ENCODE measurements at places on chromosomes 2 and 18.

DNA sequence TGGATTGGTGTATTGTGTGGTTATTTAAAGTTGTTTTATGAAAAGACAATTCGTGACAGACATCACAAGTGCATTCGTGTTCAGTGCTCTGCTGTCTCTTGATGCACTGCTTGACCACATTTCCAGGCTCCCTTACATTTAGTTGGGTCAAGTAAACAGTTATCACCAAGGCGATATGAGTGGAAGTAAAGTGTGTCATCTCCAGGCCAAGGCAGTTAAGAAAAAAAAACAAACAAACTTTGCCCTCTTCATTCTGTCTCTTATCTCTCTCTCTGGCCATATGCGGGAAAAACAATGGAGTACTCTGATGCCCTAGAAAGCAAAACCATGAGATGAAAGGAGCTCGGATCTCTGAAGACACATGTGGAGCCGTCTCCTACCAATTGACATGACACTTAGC is 131.1 kb downstream of the DSEL start:
- DNase-seq: no peak

DNA sequence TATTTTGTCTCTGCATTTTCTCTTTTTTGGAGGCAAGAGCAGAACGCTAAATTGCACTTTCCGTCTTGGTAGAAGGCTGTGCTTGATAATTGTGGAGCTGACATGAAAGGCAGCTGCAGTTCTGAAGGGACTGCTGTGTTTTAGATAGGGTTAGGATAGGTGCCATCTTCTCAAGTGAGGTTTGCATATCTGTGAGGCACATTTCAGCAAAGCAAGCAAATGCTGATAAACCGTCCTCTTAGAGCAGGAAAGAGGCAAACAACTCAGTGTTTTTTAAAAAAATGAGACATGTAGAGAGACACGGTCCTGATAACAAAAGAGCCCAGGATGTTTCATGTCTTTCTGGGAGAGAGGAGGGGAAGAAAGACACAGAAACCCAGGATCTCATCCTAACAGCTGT is 217.7 kb downstream of the SOCS6 start:
- no peak for DNase-seq

- DNase-seq: no peak
Measured at GRCh38 chr2:168601741-168602140, 145.7 kb downstream of the CERS6 start.

- DNase-seq: no peak
Measured at GRCh38 chr18:42310956-42311355, 355.9 kb downstream of the PIK3C3 start.

DNA sequence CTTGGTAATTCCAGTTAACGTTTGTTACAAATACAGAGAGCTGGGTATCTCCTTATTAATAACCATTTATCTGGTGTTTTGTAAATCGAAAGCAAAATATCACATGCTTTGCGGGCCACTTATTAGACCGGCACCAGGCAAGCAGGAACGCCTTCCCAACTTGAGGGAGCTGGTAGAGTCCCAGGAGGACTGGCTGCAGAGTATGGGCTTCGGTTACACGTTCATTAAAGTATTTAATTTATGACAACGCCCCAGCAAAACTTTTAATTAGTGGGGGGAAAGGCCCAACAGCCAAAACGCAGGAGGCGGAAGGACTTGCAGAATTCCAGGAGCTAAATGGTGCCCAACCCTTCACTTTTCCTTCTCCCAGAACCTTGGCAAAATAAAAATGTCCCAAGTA is 3.7 kb downstream of the SMAD7 start:
- no peak for DNase-seq

DNA sequence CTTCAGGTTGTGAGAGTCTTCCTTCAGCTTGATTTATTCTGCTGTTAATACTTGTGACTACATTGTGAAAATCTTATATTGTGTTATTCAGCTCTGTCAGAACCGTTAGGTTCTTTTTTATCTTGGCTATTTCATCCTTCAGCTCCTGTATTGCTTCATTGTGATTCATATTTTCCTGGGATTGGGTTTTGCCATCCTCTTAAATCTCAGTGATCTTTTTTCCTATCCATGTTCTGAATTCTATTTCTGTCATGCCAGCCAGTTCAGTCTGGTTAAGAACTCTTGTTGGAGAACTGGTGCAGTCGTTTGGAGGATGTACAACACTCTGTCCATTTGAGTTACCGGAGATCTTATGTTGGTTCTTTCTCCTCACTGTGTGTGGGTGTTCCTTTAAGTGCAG is 19.1 kb downstream of the MSTN start:
- DNase-seq: no peak

- no peak for DNase-seq
Measured at GRCh38 chr18:45014047-45014501, 333.4 kb downstream of the SETBP1 start.

DNA sequence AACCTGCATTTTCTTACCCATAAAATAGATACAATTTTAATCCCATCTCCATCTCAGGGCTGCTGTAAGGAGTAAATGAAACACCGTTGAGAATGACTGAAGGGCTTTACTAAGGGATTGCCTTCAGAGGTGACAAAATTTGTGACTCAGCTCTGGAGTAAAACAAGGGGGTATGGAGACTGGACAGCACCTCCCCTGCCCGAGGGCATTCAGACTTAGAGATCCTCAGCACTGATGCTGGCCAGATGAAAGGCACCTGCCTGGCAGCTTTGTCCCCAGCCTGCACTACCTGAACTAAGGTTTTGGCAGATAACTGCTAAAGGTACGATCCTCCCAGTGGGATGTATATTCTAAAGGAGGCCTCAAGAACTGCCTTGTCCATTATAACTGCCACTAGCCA is 105.9 kb upstream of the STPG4 start:
- DNase-seq: no peak

DNA sequence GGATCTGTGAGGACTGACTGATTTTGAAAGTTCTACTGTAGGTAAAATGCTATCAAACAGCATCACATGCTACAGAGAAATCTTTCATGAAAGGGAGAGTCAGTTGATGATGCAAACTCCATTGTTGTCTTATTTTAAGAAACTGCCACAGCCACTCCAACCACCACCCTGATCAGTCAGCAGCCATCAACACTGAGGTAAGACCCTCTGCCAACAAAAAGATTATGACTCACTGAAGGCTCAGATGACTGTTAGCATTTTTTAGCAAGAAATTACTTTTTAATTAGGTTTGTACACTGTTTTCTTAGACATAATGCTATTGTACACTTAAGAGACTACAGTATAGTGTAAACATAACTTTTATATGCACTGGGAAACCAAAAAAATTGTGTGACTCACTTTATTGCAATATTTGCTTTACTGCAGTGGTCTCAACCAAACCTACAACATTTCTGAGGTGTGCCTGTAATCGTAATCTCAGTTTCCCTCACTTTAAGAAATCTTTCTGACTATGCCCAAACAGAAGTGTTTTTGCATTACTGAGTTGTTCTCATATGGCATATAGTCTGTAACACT is 42.8 kb downstream of the METTL8 start:
- DNase-seq: no peak

DNA sequence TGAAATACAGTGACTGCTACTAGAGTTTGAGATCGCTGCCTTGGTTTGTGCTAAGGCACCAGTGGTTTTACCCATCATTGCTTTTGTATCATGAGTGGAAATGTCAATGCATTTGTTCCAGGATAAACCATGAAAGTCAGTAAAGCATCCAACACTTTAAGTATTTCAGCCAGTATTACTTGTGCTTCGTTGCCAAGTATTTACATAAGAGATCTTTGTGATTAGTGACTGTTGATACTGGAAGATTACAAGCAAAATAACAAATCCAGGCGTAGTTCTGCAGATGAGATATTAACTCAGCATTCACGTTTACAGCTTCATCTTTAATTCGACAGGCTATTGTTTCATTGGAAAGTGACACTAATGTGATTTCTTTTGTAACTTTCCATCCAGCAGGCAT is 90.3 kb upstream of the B3GNT7 start:
- no peak for DNase-seq

GRCh38 chr2:8138923-8139667 is 542.8 kb upstream of the ID2 start:
- no peak for DNase-seq

- no peak for DNase-seq
Measured at GRCh38 chr18:78273876-78274275, 705.7 kb upstream of the SALL3 start.

GRCh38 chr2:238631491-238632180 is 204.9 kb downstream of the ASB1 start:
- peak; percentile 40 for DNase-seq

DNA sequence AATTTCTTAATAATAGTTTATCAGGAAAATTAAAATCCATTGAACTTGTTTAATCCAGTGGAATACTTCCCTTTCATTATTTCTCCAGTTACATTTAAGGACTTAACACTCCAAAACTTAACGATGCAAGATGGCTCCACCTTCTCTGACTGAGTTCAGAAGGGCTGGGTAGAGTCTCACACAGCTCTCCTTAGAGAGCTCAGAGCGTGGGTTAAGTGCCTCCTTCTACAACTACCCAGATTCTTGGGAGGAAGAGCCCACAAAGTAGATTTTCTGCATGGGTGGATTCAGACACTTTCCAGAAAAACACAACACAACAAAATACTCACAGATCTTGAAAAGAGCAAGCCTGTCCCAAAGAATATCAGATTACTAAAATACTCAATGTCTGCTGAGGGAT is 130.6 kb downstream of the THADA start:
- DNase-seq: no peak

GRCh38 chr2:9370746-9371145 is 52.6 kb downstream of the ITGB1BP1 start:
- DNase-seq: no peak

DNA sequence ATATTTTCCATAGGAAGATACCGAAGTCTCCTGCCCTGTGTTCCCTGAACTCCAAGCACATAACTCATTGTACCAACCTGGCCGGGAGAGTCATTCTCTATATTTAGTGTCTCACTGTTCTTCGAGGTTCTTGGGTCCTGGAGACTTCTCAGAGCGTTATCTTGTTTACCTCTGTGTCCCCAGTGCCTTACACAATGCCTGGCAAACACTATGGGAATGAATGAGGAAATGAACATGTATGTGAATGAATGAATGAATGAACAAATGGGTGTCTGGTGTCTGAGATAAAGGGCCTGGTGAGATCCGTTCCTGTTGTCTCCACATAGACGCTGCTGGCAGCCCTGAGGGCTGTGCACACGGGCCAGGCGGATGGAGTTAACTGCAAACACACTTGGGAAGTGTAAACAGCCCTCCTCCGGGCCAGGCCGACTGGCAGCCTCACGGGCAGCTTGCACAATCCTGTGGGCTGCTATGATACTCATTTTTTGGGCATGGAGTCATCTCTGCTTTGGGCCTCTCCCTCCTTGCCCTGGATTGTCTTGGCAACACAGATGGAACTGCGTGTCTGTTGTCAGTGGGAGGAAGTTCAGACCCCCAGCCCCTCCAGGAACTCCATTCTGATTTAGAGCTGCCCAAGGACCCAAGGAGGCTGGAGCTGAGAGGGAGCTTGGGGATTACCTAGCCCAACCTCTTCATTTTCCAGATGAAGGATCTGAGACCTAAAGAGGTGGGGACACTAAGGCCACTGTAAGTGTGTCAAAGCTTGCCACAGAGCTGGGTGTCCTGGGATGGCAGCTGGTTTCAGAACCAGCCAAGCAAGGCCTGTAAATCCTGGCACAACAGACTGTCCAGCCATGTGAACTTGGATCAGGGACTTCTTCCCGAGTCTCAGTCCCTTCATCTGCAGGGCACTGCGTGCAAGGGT is 124.4 kb downstream of the INHBB start:
- peak; percentile 95 for DNase-seq

GRCh38 chr2:116747103-116747502 is 1067.4 kb upstream of the DDX18 start:
- no peak for DNase-seq

GRCh38 chr18:76565238-76566173 is 70.5 kb upstream of the ZNF516 start:
- DNase-seq: no peak

- DNase-seq: no peak
Measured at GRCh38 chr2:146623771-146624170, 1221.1 kb upstream of the ACVR2A start.

DNA sequence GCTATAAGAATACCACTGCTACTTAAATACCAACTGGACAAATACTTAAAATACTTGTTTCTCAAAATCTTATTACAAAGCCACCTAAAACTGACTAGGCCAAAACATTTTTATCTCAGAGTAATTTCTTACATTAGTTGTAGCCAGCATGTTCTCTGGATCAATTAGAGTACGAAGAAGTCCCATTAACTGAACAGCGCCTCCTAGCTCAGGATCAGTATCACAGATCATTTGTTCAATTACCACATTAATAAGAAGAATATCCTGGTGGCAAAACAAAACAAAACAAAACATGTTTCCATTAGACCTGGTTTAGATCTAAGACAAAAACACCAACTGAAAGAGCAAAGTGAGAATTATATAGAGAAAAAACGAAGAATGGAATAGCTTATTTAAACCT is 36.0 kb downstream of the PPP4R3B start:
- DNase-seq: no peak

DNA sequence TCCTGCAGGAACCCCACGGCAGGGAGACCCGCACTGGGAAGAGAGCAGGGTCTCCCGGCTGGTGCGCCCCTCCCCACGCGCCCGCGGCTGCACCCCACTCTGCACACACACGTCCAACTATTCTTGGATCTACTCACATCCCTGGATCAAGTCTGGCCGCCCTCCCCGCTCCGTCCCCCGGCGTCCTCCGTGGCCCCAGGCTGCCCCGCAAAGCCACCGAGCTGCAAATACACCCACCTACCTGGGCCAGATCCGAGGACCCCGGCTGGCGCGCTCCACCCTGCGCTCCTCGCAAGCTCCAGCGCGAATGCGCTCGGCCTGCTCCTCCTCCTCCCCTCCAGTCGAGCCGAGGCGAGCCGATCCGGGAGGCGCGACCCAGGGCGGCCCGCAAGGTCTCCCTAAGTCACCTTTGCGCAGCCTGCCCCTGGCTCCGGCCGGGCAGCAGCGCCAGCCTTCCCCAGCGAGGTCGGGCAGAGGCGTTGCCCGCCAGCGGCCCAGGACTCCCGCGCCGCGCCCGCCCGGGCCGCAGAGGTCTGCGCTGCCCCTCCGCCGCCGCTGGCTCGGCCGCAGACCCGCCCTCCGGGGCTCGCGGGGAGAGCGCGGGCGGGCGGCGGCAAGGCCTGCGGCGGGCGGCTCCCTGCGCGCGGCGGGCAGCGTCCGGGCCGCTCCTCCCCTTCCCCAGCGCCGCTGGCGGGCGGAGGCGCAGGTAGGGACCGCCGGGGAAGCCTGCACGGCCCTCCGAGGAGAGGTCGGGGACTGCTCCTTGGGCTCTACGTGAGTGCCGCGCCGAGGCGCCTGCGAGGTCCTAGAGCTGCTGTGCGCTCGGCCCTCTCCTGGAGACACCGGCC is 126.0 kb downstream of the OSBPL1A start:
- DNase-seq: peak; percentile 85

- no peak for DNase-seq
Measured at GRCh38 chr2:200470230-200470629, 39.6 kb downstream of the KCTD18 start.

DNA sequence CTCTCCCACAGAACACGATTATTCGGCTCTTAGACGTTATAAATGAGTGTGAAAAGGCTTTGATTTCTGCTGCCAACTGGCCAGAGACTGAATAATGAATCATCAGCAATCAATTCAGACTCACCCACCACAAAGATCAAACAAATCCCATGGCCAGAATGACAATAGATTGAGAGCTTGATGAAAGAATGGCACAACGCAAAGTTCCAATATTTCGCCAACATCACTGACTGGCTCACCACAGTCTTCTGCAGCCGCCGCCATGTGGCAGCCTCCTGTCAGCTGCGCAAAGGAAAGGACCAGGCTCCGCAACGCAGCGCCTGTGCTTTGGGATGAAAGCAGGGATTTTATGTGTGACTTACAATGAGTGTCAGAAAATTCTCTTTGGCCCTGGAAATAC is 104.4 kb upstream of the SOX11 start:
- DNase-seq: no peak

- no peak for DNase-seq
Measured at GRCh38 chr18:36454848-36455458, 157.4 kb downstream of the FHOD3 start.
